Stimulated activated CD8-positive, alpha-beta memory T cell treated with anti-CD3 and anti-CD28 coated beads, Interleukin-15, amount 100 ng/mL, for 1 hour (primary cell): ENCODE measurements at places on chromosomes 6 and 20.

DNA sequence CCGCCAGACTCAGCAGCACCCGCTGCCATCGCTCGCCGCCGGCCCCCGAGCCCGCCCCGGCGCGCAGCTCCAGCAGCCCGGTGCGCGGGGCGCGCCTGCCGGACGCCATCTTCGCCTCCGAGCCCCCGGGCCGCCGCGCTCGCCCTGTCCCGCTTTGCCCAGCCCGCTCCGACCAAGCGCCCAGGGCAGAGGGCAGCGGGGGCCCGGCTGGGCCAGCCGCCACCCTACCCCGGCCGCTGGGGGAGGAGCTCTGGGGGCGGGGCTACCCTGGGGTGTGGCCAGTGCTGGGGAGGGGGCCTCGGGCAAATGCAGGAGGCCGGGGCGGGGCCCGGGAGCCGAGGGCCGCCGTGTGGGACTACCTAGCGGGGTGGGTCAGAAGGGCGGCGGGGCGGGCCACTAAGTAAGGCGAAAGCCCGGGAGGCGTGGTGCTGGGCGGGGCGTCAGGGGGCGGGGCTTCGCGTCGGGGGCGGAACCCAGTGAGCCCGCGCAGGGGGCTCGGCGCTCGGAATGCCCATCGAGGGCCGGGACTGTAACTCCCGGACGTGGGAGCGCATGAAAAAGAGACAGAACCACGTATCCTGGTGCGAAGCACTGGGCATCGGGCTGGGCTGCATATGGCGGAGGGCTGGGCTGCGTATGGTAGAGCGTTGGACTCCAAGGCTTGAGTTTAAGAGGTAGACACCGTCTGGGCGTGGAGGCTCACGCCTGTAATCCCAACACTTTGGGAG is at the start of gene SNTA1:
SNTA1 (minus strand) TSS at position 252 of the 728 bp plus-strand sequence; CDS start at position 109, 143 bp downstream.
- peak; percentile 78 for DNase-seq

DNA sequence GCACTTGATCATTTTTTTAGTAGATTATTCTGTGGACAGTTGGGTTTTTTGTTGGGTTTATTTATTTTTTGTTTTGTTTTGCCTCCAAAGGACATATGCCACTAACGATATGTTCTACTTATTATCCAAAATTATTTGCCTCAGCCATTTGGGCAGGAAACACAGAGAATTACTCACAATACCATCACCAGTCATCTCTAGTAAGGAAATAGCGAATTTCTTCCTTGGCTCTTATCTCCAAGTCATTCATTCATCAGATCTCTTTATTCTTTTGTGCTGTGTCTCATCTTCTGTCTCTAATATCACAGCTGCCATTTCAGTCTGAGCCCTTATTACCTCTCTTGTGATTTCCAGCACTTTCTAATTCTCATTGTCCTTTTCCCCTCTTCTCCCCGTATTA is 130.4 kb upstream of the SMLR1 start:
- DNase-seq = no peak

GRCh38 chr6:150734235-150734634 is 131.3 kb upstream of the MTHFD1L start:
- no peak for DNase-seq

- no peak for DNase-seq
These were observed 844 bp downstream of the TAGAP start for GRCh38 chr6:159043947-159044346.

GRCh38 chr6:125279961-125280360 is 21.8 kb downstream of the HDDC2 start:
- no peak for DNase-seq

GRCh38 chr6:31114541-31114878 is at the start of gene PSORS1C1:
Gene PSORS1C1 (plus strand): TSS chr6:31114800. CDS start chr6:31129633, 14,833 bp downstream.
- no peak for DNase-seq
